ENCODE measurements at places on chromosomes 4 and X.

- DNase-seq: no peak
Observed at GRCh38 chrX:139234898-139235297, 295.6 kb upstream of the F9 start.

GRCh38 chrX:3621414-3621813 lies 92.0 kb downstream of the PRKX start:
- no peak for DNase-seq

DNA sequence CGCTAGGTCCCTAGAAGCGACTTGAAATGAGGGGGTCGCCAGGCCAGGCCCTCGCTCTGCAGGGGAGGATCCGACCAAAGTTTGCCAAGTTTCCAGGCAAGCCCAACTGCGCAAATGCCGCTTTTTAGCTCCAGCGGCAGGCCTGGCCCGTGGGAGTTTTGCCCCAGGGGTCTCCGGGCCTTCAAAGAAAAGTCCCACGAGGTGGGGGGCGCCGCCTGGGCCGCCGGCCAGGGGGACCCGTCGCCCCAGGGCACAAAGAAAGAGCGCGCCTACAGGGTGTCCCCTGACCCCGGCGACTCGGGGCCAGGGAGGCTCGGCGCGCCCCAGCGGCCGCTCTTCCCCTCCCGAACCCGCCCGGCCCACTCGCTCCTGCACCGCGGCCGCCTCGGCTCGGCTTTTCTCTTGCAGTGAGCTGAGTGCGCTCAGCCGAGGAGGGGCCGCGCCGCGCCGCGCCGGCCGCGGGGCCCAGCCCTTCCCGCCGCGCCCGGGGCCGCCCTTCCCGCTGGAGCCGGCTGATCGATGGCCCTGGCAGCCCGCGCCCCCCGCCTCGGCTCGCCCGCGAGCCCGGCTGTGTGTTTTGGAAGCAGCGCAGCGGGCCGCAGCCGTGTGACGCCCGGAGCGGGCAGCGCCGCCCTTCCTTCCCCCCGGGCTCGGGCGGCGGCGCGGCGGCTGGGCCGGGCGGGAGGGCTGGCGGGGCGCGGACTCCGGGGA lies 754 bp upstream of the KLF3 start:
- peak; percentile 34 for DNase-seq

GRCh38 chr4:152257601-152258066 lies 278.3 kb downstream of the FBXW7 start:
- no peak for DNase-seq

- DNase-seq: no peak
Observed at GRCh38 chrX:40855411-40855810, 120.1 kb upstream of the MED14 start.

DNA sequence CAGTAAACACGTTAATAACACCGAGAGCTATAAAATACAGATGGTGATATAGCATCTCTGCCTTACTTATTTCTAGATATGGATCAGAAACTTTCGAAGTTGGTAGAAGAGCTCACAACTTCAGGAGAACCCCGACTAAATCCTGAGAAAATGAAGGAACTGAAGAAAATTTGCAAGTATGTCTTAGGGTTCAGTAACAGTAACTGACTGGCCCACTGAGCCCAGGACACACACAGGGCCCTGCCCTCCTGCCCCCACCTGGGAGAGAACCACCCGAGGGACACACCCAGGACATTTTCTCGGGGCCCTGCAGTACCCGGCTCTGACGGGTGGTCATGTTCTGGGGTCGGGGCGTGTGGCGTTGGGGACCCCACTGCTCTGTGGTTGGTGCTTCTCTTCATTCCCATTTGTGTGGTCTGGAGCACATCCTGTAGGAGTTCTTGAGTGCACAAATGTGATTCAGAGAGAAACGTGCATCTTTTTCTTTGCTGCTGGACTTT lies 1.1 kb downstream of the UVSSA start:
- no peak for DNase-seq

- no peak for DNase-seq
Observed at GRCh38 chr4:25146076-25146475, 14.2 kb downstream of the SEPSECS start.

DNA sequence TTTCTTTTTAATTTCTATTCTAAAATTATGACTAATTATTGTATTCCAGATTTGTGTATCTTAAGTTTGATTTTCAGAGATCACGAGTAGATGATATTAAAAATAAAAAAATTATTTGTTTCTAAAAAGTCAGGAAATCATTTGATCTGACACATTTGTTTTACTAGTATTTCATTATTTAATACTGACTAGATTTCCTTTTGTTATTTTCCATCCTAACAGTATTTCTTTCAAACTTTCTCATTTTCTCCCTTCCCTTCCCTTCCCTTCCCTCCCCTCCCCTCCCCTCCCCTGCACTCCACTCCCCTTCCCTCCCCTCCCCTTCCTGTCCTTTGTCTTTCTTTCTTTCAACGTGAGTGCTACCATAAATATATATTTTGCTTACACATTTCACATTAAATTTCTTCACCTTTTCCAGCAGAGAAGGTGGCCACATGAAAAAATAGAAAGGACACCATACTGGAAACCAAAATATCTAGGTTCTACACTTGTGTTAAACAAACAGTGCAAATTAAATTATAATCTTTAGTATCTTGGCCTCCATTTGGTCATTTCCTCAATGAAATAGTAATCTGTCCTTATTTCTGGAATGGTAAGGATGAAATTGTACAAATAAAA lies 1412.7 kb upstream of the IGFBP7 start:
- DNase-seq: no peak

DNA sequence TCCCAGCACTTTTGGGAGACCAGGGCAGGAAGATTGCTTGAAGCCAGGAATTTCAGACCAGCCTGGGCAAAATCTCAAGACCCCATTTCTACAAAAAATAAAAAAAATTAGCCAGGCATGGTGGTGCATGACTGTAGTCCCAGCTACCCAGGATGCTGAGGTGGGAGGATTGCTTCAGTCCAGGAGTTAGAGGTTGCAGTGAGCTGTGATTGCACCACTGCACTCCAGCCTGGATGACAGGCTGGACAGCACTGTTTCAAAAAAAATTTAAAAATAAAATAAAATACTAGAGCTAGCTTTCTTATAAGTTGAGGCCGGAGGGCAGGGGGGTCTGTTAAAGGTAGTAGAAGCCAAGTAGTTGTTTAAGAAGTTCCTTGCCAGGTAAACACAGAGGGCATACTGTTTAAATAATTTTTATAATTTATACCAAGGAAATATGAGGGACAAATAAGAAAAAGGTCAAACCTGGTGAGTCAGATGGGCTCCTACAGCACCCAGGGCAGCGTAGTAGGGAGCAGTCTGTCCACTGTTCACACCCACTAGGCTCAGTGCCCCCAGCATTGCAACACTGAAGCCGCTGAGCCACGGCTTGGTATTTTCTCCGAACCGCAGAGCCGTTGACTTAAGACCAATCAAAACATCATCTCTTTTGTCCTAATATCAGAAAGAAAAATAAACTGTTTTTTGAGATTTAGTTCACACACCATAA lies 17.3 kb downstream of the COQ2 start:
- no peak for DNase-seq

- DNase-seq: no peak
Observed at GRCh38 chr4:83504996-83505395, 20.1 kb upstream of the ABRAXAS1 start.

DNA sequence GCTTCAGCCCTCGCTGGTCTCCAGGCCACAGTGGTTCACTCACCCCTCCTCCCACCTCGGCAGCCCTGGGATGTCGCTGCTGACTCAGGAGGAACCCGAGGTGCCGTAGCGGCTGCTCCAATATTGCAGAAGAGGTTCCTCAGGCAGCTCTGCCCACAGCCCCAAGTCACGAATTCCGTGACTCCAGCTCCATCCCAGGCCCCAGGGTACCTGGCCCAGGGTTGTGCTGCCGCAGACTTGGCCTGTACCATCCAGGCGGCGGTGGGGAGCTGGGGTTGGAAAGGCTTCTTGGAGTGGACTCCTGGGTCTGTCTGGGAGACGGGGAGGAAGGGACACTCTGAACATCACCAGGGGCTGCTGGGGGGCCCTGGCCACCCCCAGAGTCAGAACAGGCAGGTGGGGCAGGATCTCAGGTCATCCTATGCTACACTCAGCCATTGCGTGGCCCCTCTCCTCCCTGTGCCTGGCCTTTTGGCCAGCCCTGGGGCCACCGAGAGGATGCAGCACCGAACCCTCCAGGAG lies 728 bp upstream of the HGFAC start:
- no peak for DNase-seq

DNA sequence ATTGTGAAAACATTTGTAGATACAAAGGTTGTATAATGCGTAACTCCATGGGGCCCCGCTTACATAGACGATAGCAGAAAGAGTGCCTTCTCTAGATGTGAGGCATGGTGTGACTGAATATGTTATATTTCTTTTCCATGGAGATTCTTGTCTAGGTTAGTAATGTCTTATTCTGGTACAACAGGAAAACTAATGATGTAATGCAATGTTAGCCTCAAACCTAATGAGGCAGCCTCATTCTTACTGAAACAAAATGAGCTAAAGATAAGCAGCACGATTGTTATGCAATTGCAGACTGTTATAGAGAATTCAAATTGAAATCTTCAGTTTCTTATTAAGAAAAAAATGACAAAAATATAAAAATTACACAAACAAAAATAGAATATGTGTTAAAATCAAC lies 171.1 kb upstream of the ANKRD50 start:
- no peak for DNase-seq

GRCh38 chr4:70768301-70768948 lies 46.7 kb downstream of the RUFY3 start:
- no peak for DNase-seq

- no peak for DNase-seq
Observed at GRCh38 chr4:7217474-7218321, 25.4 kb downstream of the SORCS2 start.

DNA sequence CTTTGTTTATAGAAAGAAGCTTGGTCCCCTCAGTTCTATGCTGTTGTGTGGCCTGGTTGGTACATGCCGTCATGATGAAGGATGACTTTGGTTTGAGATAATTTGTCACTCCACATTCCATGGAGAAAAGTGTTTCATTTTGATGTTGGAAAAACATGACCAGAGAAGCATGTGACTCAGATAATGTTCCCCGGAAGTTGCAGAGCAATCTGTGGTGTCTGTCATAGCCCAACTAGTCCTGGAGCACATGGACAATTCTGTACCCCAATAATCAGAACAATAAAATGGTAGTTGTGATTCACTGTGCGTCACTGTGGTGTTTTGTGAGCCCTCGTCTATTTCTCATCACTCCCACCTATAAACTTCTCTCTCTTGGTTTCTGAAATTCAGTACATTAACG lies 85.1 kb downstream of the PDK3 start:
- DNase-seq: no peak

- DNase-seq: no peak
Observed at GRCh38 chr4:5611750-5612149, 96.6 kb downstream of the EVC2 start.

DNA sequence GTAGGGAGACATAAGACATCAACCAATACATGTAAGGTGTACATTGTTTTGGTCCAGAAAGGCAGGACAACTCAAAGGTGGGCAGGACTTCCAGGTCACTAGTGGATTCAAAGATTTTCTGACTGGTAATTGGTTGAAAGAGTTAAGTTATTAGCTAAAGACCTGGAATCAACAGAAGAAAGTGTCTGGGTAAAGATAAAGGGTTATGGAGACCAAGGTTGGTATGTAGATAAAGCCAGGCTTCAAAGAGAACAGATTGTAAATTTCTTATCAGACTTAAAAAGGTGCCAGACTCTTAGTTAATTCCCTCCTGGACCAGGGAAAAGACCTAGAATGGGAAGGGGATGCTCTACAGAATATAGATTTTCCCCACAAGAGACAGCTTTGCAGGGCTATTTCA lies 28.3 kb upstream of the GAB1 start:
- DNase-seq: no peak

- DNase-seq: no peak
Observed at GRCh38 chr4:112451831-112452230, 64.1 kb downstream of the NEUROG2 start.

DNA sequence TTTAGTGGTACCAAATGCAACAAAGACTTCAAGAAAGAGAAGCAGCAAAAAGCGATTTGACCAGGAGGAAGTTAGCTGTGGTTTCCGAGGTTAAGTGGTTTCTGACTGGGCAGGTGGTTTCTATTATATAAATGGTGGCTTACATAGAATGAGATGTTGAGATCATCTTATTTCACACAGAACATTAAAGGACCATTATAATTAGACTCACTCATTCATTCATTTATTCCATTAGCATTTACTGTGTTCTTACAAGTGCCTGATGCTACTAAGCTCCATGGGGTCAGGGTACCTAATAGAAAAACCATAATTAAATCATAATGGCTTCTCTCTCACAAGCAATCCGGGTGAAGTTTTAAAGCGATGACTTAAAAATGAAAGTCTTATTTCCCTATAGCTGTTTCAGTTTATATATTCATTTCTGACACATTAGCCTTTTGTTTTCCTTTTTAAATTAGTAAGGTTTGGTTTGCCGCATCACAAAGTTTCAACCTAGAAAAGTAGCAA lies 10.6 kb downstream of the TSPAN6 start:
- DNase-seq: no peak

- DNase-seq: no peak
Observed at GRCh38 chr4:75633846-75634245, 3.5 kb upstream of the CDKL2 start.

- DNase-seq: no peak
Observed at GRCh38 chrX:9207142-9207541, 173.2 kb upstream of the FAM9B start.

GRCh38 chr4:17721496-17722355 lies 59.7 kb downstream of the FAM184B start:
- DNase-seq: no peak

DNA sequence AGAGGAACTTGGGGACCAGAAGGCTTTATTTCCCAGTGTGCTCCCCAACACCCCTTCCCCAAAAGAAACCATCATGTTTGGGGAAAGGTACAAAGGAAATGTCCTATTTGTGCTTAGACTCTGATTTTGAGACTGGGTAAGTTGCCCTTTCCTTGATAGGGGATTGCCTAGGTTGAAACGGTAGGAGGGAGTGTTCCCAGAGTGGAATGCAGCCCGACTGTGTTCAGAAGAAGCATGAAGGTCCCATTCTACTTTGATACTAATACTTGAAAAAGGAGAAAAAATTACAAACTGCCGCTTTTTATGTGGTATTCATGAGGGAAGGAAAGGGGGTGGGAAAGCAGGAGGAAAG lies 32.4 kb upstream of the TMEM131L start:
- DNase-seq: no peak

DNA sequence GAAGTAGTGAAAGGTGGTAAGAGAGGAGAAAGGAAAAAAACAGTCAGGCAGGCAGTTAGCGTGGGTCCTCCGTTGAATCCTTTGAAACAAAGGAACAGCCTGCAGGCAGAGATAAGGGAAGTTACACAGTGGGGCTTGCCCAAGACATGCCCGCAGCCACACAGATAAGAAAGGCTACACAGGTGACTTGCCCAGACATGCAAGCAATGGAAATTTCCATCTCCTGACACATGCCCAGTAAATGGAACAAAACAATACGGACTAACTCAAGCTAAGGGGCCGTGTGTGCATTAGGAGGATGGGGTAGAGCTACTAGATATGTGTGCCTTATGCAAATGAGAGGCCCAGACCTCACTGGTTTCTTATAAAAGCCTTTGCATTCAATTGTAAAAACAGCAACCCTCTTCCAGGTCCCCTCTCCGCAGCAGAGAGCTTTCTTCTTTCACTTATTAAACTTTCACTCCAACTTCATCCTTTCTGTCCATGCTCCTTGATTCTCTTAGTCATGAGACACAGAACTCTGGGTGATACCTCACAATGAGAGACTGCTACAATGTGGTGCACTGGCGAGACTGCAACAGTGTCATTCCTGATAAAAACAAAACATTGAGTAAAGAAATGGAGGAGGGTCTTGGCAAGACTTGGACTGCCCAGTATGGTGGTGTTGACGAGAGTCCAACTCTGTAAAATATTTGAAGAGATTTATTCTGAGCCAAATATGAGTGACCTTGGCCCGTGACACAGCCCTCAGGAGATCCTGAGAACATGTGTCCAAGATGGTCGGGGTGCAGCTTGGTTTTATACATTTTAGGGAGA lies 997.4 kb upstream of the PRKX start:
- DNase-seq: no peak
